Fibroblast of upper back skin (primary cell): ENCODE measurements at places on chromosomes 5 and 9.

- peak; percentile 69 for DNase-seq
Measured at GRCh38 chr5:94243612-94244011, 374.8 kb downstream of the KIAA0825 start.

- DNase-seq: no peak
Measured at GRCh38 chr5:10300246-10300645, 7.5 kb downstream of the CMBL start.

- peak; percentile 89 for DNase-seq
Measured at GRCh38 chr9:86531273-86531970, 177.2 kb upstream of the TUT7 start.

GRCh38 chr5:157671592-157672330, 428 bp downstream of the C5orf52 start:
- DNase-seq: no peak

GRCh38 chr5:87268126-87268969, 665 bp downstream of the RASA1 start:
- no peak for DNase-seq

GRCh38 chr9:93680443-93681268, 104.3 kb downstream of the PHF2 start:
- DNase-seq: no peak

- peak; percentile 95 for DNase-seq
Measured at GRCh38 chr5:32852535-32852934, 141.4 kb downstream of the NPR3 start.

- DNase-seq: no peak
Measured at GRCh38 chr9:123812984-123813383, 116.9 kb downstream of the DENND1A start.

GRCh38 chr9:127975376-127976315, 5.1 kb downstream of the EEIG1 start:
- DNase-seq: no peak

DNA sequence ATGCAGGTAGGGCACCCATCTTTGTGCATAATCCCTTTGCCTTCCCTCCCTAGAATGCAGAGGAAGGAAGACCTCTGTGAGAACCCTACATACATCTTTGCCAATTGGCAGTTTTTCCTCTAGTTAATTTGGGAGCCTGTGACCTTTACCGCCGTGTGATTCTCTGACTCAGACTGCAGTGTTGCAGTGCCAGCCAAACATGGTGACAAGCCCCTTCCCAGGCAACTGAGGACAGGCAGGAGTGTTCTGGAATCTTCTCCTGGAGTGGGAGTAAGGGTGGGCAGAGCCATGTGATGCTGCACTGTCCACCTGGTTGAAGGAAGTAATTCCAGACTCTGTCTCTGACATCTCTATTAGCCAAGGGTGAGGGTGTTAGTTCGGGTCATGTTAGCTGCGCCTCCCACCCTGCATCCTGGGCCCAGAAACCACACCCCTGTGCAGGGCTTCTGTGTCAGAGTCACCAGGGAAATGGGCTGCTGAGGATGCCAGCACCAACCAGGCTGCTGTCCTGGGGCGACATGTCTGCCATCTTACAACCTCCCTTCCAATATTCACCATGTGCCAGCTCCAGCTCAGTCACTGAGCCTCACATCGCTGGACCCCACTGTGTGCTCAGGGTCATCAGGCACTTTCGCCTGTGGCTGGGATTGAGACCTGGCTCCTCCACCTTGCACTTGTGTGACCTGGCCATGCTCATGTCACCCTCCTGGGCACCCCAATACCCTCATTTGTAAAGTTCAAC, 21.8 kb downstream of the KCNIP1 start:
- DNase-seq: no peak

GRCh38 chr5:75040973-75041372, 11.4 kb downstream of the GCNT4 start:
- peak; percentile 79 for DNase-seq

- no peak for DNase-seq
Measured at GRCh38 chr9:35731415-35732184, 395 bp downstream of the TLN1 start.

- DNase-seq: no peak
Measured at GRCh38 chr5:169153405-169153804, 147.5 kb downstream of the SLIT3 start.

- DNase-seq: no peak
Measured at GRCh38 chr5:171412186-171412585, 7.3 kb upstream of the FGF18 start.

GRCh38 chr5:116502616-116503015, 72.0 kb downstream of the SEMA6A start:
- DNase-seq: peak; percentile 92

DNA sequence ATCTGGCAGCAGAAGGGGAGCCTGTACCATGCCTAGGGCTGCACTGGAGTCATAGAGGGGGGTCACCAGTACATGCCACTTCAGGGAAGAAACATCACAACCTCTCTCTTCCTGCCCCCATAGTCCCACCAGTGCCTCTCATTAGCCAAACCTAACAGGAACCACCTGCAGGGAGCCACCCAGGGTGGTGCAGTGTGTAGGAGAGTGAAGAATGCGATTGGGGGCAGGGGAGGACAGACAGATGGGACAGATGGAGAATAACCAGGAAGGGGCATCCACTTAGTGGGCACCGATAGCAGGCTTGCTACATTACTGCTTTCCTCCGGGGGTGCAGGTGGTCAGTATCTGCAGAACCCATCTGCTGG, 19.2 kb downstream of the DAPK1 start:
- DNase-seq: no peak

GRCh38 chr9:108724652-108725051, 131.1 kb downstream of the ACTL7B start:
- DNase-seq: peak; percentile 87

- DNase-seq: no peak
Measured at GRCh38 chr5:61706751-61707150, 374.7 kb downstream of the ZSWIM6 start.

GRCh38 chr5:15374886-15375285, 125.1 kb upstream of the FBXL7 start:
- no peak for DNase-seq

- DNase-seq: no peak
Measured at GRCh38 chr9:31733166-31733565, 651.3 kb upstream of the ACO1 start.

GRCh38 chr5:149386166-149386565, 7.1 kb upstream of the IL17B start:
- DNase-seq: no peak

DNA sequence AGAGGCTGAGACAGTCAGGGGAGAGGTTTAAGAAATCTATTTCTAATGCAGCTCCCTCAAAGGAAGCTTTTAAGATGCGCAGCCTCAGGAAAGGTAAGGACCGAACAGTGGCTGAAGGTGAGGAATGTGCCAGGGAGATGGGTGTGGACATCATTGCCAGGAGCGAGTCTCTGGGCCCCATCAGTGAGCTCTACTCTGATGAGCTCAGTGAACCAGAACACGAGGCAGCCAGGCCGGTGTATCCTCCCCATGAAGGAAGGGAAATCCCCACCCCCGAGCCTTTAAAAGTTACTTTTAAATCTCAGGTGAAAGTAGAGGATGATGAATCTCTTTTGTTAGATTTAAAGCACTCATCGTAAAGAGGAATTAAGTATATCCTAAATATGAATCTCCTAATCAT, 8.2 kb downstream of the CAVIN4 start:
- no peak for DNase-seq

- no peak for DNase-seq
Measured at GRCh38 chr9:92180002-92180400, 64.8 kb upstream of the SPTLC1 start.

DNA sequence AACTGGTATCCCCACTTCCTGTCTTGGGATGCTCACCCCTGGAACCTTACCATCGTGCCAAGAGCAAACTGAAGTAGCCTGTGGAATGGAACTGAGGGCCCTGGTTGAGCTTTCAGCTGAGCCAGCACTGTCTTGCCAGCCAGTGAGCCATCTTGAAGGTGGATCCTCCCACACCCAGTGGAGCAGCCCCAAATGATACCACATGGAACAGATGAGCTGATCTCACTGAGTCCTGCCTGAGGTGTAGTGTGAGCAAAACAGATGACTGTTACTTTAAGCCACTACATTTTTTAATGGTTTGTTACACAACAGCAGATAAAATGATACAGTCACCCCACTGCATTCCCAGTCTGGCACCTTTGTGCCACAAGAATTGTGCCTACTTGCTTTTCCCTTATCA, 2.2 kb upstream of the PCYOX1L start:
- DNase-seq: no peak

DNA sequence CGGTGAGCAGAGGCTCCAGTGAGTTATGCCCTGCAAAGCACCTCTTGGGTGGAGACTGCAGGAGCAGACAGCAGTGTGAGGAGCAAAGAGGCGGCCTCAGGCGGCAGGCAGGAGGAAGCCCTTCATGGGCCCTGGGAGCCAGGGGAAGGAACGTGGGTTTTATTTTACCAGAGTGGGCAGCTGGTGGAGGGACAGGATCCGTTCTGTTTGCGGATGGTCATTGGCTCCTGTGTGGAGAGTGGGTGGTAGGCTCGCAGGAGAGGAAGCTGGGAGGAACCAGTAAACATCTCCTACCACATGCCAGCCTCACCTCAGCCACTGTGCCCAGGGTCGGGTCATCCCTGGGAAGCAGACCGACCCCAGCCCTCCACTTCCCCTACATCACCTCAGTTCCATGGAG, 24.4 kb downstream of the HNRNPH1 start:
- DNase-seq: no peak

GRCh38 chr9:86708918-86709835, 238.1 kb downstream of the GAS1 start:
- no peak for DNase-seq

DNA sequence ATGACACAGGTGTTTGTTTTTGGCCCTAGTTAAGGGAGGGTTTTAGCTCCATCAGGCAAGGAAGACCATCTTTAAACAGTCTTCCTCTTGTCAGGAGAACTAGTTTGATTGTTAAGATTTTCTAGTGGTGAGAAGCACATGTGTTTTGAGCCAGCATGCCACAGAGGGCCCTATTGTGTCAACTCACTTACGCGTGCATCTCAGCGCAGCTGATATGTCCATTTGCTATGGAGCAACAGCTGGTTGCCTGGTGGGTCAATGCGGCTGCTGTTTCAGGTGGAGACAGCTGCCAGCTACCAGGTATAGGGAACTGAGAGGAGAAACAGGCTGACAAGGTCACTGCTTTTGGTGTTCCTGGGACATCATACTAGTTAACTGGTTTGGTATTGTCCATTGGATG, 100.5 kb upstream of the PRRC1 start:
- no peak for DNase-seq

GRCh38 chr5:104513121-104513602, 950.6 kb upstream of the NUDT12 start:
- peak; percentile 37 for DNase-seq

DNA sequence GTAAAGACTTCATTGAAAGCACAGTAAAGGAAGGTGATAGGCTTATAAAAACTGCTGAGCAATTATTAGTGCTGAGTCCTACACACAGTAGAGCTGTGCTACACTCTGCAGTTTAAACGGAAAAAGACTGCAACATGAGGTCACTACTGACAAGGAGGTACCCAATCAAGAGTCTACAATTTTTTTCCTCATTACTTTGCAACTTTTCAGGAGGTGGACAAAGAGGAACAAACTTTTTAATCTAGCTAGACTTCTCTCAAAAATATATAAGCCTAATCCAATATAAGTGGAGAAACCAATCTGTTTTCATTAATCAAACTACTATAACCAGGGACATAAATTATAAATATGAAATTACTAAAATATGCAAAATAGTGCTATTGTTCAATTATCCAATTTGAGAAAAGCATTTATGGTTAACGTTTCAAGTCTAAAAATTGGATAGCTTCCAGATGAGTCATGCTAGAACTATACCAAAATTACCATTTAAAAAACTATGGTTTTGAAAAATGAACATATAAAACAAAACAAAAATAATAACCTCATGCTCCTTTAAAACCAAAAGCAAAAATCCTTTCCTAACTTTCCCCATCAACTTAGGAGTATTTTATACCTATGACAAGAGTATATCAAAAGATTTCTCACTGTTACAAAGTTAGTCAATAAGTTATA, 37.7 kb downstream of the FAM13B start:
- DNase-seq: peak; percentile 14

DNA sequence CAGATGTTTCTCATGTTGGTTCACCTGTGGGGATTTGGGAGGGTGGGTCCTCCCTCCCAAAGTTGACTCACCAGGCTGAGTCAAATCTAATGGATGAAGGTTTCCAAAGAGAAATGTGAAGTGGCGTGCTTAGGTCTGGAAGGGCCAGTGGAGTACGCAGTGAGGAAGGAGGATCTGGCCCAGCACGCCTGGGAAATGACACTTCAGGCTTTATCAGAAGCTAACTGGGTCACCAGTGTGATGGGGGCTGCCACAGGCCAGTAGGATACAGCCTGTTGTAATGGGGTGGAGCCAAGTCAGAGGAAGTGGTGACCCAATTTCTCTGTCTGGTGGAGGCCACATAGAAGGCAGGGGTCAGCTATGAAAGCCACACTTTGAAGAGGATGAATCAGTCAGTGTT, 18.0 kb downstream of the POLR1E start:
- no peak for DNase-seq
